Spleen (tissue), 13 donors: ENCODE measurements at places on chromosomes 13 and 19. TPM values are rescaled to one million over a fixed set of nuclear protein-coding genes. Genes with fewer than 3 reads are reported as not detected.
A peak's percentile ranks its signal among the peaks of the same experiment; 100 is the strongest.

Gene CHST8
- total RNA-seq: 1.7 TPM

Gene ZNF208
- total RNA-seq: 24.1 TPM

Gene EFNA2
- total RNA-seq: not detected

GRCh38 chr13:111852725-111853518, 214.0 kb upstream of the SOX1 start:
- H3K4me3 ChIP-seq: no peak overlapping the region
- H3K36me3 ChIP-seq: no peaks in the 10 kb centered on the region
- no peaks in the 10 kb centered on the region for H3K27me3 ChIP-seq
- no peak overlapping the region for H3K27ac ChIP-seq

DNA sequence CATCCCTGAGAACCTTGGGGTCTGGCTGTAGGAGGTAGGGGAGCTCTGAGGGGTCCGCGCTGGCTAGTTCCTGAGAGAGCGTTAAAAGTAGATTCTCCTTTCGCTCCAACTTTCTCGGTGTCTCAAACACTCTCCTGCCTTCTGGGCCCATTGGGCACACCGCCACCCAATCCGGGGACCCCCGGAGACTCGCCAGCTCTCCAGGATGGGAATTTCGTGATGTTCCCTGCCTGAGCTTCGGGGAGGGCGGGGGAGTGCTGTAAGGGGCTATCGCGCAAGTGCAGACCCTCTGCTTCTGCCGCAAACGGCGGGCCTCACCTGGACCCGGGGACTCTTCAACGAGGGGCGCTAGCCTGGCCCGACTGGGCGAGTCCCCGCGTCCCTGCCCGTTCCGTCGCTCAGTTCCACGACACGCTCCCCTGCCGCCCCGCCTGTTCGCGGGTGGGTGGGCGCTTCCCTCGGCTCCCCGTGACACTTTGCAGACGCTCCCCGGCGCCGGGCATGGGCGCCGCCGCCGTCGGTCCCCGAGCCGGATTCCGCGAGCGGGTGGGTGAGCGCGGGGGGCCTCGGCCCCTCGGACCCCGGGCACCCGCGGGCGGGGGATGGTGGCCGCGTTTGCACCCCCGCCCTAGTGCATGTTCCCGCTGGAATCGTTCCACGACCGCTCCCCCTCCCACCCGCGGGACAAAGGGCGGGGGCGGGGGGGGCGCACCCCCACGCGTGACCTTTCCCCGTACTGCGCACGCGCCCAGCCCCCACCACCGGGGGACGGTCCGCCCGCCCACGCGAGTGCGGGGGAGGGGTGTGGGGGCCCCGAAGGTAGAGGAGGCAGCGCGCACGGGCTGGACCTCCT, at the start of gene CCDC106:
Gene CCDC106 (plus strand): TSS at position 481 of the 853 bp plus-strand sequence. CDS start 835 bp downstream, outside the sequence.
- peak within 1 kb of the TSS; percentile 75 for H3K4me3 ChIP-seq
- no peaks in the 10 kb centered on the region for H3K27me3 ChIP-seq
- peaks cover 65% of the 10 kb centered on the region for H3K4me1 ChIP-seq
- DNase-seq: peak; percentile 90
- peak within 1 kb of the TSS; percentile 89 for H3K27ac ChIP-seq

DNA sequence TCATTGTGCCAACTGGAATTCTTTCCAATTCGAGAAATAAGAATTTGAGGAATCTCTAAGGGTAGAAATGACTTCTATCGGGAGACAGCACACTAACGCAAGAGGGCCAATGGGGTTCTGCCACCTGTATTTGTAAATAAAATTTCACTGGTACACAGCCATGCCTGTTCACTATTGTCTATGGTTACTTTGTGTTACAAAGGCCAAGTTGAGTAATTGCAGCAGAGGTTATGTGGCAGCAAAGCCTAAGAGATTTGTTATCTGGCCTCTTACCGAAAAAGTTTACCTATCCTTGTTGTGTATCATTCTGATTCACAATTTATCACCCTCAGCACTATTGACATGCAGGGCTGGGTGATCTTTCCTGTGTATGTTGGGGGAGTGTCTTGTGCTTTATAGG, 278.0 kb downstream of the KLF5 start:
- no peaks in the 10 kb centered on the region for H3K4me1 ChIP-seq
- DNase-seq: no peak
- H3K36me3 ChIP-seq: no peaks in the 10 kb centered on the region

DNA sequence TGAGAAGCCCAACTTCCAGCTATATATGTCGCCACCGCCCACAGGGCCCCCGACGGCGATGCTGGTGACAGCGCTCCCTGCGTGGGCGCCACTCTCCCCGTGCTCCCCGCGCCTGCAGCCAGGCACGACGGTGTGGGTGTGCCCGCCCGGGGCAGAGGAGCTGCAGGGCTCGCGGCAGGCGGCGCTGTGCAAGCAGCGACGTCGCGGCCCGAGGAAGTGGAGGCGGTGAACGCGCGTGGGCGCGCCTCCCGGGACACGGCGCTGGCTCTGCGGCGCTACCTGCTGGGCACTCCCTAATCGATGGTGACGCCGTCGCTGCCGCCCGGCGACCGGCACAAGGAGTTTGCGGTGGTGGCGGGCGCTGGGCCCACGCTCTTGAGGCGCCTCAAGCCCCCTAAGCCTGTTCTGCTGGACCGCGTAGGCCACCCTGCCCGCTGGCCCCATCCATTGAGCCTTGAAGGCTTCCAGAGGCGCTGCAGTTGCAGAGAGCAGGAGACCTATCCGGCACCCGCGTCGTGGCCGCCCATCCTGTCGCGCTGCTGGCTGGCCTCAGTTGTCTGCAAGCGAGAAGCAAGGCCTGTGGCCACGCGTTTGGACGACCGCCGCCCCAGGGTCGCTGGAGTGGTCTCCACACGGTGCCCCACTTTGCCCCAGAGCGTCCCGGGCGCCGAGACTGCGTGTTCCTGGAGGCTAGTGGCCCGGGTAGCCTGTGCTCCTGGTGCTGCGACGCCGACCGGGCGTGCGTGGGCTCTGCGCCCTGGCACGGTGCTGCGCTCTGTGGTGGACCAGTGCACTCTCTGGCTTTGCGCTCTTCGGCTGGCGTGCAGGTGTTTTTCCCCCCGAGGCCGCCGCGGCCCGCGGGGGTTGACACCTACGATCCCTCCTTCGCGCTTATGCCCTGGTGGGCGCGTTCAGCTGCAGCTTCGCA, 23.1 kb downstream of the LRFN3 start:
- peak; percentile 95 for DNase-seq
- H3K4me1 ChIP-seq: peaks cover 30% of the 10 kb centered on the region
- H3K4me3 ChIP-seq: peak overlapping the region; percentile 5
- H3K27ac ChIP-seq: peak overlapping the region; percentile 6
- no peaks in the 10 kb centered on the region for H3K36me3 ChIP-seq

- H3K4me3 ChIP-seq: no peak overlapping the region
- H3K27me3 ChIP-seq: peaks cover 38% of the 10 kb centered on the region
- H3K27ac ChIP-seq: no peak overlapping the region
- peak; percentile 66 for DNase-seq
These were observed 39.6 kb upstream of the CD33 start for GRCh38 chr19:51185069-51185867.

DNA sequence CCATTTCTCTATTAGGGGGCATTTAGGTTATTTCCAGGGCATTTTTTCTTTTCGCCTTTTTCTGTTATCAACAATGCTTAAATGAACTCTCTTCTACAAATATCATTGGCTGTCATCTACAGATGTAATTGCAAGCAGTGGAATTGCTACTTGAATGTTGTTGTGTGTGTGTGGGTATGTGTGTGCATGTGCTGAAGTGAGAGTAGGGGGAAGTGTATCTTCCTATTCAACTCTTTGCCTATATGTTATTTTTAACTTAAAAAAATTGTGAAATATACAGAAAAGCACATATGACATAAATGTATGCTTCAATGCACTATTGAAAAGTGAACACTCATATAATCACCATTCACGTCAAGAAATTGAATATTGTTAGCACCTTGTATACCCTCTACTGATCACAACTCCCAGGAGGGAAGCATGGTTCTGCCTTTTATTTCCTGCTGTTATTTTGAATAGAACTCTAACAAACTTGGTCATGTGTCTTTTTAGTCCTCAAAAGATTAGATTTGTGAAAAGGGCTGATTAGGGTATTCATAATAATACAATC, 24.7 kb downstream of the WDFY2 start:
- H3K27ac ChIP-seq: no peak overlapping the region
- H3K36me3 ChIP-seq: no peaks in the 10 kb centered on the region
- no peak overlapping the region for H3K4me3 ChIP-seq
- peaks cover 20% of the 10 kb centered on the region for H3K4me1 ChIP-seq

- peaks cover 22% of the 10 kb centered on the region for H3K4me1 ChIP-seq
- H3K27me3 ChIP-seq: no peaks in the 10 kb centered on the region
- no peaks in the 10 kb centered on the region for H3K36me3 ChIP-seq
- peak overlapping the region; percentile 90 for H3K27ac ChIP-seq
- no peak overlapping the region for H3K4me3 ChIP-seq
These were observed 890 bp upstream of the ZNF611 start for GRCh38 chr19:52735734-52736133.

DNA sequence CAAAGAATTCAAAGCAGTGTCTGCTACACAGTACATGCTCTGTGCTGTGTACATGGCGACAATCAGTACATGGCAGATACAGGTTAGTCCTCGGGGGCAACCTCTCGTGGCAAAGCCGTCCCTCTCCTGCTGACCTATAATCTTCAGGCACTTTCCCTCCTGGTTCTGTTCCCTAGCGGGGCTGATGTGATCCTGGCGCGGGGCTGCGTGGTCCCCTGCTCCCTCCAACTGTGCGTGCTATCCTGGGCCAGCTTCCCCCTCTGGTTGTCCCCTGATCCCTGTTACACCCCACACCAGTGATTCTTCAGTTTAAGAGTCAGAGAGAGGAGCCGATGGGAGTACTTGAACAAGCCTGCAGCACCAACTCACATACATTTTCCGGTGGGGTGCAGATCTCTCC, 12.1 kb downstream of the MAG start:
- no peak overlapping the region for H3K27ac ChIP-seq
- H3K4me3 ChIP-seq: no peak overlapping the region
- H3K36me3 ChIP-seq: no peaks in the 10 kb centered on the region
- H3K4me1 ChIP-seq: no peaks in the 10 kb centered on the region
- DNase-seq: no peak
- no peaks in the 10 kb centered on the region for H3K27me3 ChIP-seq

GRCh38 chr19:16581971-16582343, 9.7 kb upstream of the SLC35E1 start:
- no peaks in the 10 kb centered on the region for H3K27me3 ChIP-seq
- peak overlapping the region; percentile 89 for H3K27ac ChIP-seq
- H3K36me3 ChIP-seq: peaks cover 23% of the 10 kb centered on the region
- H3K4me1 ChIP-seq: peaks cover 98% of the 10 kb centered on the region
